ENCODE measurements at places on chromosomes 1 and 21. TPM values are rescaled to one million over a fixed set of nuclear protein-coding genes. Genes with fewer than 3 reads are reported as not detected.

The RNU1-2 gene
- total RNA-seq = 1,962 TPM

The OR10J1 gene
- not detected for total RNA-seq

The RIIAD1 gene
- total RNA-seq = not detected

DNA sequence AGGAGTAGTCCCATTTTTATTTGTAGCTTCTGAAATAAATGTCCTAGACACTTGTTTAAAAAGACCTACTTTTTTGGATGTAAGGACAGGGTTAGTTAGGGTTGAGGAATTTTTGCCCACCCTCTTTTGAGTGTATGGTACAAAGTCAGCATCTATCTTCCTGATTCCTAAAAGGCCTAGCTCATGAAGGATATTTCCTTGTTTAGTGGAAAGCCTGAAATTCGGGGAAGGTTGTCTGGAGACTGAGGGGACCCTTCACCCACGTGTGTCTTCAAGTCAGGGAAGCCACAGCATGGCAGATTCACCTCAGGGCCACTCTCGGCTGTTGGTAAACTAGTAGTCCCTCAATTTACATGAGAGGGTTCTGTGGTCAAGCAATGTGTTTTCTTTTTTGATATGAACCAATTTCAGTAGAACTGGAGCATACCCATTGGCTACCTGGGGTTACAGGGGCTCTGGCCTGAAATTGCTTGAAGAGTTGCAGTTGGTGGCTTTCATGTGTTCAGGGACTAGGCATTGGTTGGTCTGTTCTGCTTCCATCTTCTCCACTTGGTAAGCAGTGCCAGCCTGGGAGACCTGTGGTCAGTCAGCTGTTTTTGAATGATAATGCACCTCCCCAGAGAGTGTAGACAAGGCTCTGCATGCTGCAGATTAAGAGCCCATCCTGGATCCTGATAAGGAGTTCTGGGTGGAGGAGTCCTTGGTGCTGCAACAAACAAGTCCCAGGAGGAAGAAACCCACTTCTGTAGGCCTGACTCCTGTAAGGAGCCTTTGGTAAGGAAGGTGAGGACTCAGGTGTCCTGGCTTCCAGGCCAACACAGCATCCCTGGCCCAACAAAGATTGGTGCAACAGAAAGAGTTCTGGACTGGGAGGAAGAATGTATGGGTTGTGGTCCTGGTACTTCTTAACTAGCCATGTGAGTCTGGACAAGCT, 6.3 kb downstream of the BTG2 start:
- peak; percentile 59 for DNase-seq

DNA sequence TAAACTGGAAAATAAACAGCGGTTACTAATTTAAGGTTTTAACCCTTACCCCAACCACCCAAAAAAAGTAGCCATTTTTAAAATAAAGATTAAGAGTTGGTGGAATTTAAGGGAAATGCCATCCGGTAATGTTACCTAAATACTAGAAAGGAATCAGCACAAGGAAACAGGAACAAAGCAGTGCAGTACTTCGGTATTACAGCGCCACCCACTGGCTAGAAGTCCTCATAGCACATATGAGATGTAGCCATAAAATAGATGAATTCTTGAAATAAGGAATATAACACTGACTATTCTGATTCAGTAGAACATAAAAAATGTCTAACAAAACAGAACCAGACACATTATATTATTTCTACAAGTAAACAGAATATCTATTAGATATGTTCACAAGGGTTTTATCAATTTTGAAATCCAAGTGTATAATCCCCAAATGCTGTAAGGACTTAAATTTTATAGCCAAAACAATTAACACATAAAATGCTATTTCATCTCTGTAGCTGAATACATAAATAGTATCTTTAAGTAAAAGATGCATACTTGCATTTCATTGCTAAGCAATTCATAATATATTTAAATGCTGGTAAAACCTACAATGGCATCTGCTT, 58.8 kb downstream of the FRRS1 start:
- DNase-seq = peak; percentile 87

The SPRR2G gene
- not detected for total RNA-seq

GRCh38 chr1:223771469-223771813, 59.1 kb downstream of the CAPN2 start:
- no peak for DNase-seq

The FASLG gene
- total RNA-seq = 55.9 TPM

GRCh38 chr1:32350785-32351398, 11.4 kb downstream of the FAM229A start:
- no peak for DNase-seq

All from activated CD4-positive, alpha-beta T cell treated with anti-CD3 and anti-CD28 coated beads, Interleukin-2, amount 10 ng/mL, durations not matched to agents 24 days and 14 days (primary cell).